ENCODE measurements at places on chromosomes 1 and 21. TPM values are rescaled to one million over a fixed set of nuclear protein-coding genes. Genes with fewer than 3 reads are reported as not detected.
A peak's percentile ranks its signal among the peaks of the same experiment; 100 is the strongest.

- H3K4me3 ChIP-seq: no peak overlapping the region
- H3K36me3 ChIP-seq: no peaks in the 10 kb centered on the region
- no peaks in the 10 kb centered on the region for H3K4me1 ChIP-seq
- no peak for DNase-seq
Observed at GRCh38 chr1:18856435-18856834, 3.0 kb downstream of the TAS1R2 start.

DNA sequence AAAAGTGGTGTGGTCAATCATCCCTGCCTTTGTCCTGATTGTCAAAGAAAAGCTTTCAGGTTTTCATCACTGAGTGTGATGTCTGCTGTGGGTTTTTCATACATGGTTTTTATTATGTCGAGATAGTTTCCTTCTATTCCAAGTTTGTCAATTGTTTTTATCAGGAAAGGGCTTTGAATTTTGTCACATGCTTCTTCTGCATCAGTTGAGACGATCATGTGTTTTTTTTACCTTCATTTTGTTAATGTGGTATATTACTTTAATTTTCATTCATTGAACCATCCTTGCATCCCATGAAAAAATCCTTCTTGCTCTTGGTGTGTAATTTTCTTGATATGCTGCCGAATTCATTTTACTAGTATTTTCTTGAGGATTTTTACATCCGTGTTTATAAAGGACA is 15.5 kb downstream of the PRKCZ start:
- no peak for DNase-seq
- H3K27ac ChIP-seq: no peak overlapping the region
- H3K36me3 ChIP-seq: no peaks in the 10 kb centered on the region
- H3K27me3 ChIP-seq: no peaks in the 10 kb centered on the region
- H3K4me1 ChIP-seq: no peaks in the 10 kb centered on the region

GRCh38 chr1:169945181-169945580 is 51.5 kb upstream of the SCYL3 start:
- H3K4me3 ChIP-seq: no peak overlapping the region
- H3K4me1 ChIP-seq: no peaks in the 10 kb centered on the region
- no peaks in the 10 kb centered on the region for H3K36me3 ChIP-seq
- DNase-seq: no peak

DNA sequence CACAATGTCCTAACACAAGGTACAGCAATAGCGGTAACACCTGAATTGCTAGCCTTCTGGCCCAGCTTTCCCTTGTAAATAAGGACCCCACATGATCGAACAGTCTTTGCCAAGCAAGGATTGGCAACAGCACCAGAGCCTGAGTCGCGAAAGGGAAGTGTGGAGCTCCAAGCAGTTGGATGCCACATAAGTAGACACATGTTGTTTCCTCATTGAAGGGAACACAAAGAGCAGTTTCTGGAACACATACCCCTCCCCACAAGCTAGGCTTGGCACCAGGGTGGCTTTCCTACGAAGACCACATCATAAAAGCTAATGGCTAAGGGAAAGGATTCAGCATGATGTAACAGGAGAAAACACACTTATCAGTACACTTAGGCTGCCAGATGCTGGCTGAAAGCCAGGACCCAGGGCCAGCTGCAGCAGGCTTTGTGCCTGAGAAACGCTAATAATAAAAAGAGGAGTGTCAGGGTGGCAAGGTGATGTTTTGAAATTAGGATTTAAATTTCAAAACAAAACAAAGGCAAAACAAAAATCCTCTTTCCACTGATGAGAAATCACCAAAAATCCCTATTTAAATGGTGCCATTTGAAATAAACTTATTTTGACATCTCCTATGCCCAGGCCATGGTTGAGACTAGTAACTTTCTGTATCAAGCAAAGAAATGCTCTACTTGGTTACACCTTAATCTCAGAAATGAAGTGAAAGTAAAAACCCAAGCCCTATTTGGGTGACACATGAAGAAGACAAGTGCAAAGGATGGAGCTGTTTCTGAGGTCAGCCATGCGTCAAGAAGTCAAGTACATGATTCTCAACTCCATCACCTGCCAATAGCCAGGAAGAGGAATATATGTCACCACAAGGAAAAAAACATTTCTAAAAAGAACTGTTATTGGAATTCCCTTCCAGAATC is 11.9 kb upstream of the CPLANE2 start:
- no peaks in the 10 kb centered on the region for H3K27me3 ChIP-seq
- DNase-seq: no peak
- peaks cover 26% of the 10 kb centered on the region for H3K36me3 ChIP-seq
- no peak overlapping the region for H3K4me3 ChIP-seq

GRCh38 chr1:236089046-236089773 is 24.3 kb upstream of the NID1 start:
- H3K27me3 ChIP-seq: peaks cover 4% of the 10 kb centered on the region
- H3K4me3 ChIP-seq: no peak overlapping the region
- peaks cover 2% of the 10 kb centered on the region for H3K4me1 ChIP-seq

FAM229A gene
- total RNA-seq: 8.5 TPM

TMEM81 gene
- total RNA-seq: 2.9 TPM

- H3K4me1 ChIP-seq: peaks cover 21% of the 10 kb centered on the region
- no peak overlapping the region for H3K27ac ChIP-seq
- no peaks in the 10 kb centered on the region for H3K36me3 ChIP-seq
- H3K4me3 ChIP-seq: no peak overlapping the region
- no peak for DNase-seq
- peaks cover 49% of the 10 kb centered on the region for H3K27me3 ChIP-seq
Observed at GRCh38 chr1:32919811-32920733, 18.9 kb upstream of the TMEM54 start.

GRCh38 chr1:184403961-184404726 is 17.3 kb downstream of the C1orf21 start:
- H3K36me3 ChIP-seq: no peaks in the 10 kb centered on the region
- no peak overlapping the region for H3K27ac ChIP-seq
- DNase-seq: no peak
- H3K4me3 ChIP-seq: no peak overlapping the region

SHISAL2A gene
- 8.2 TPM for total RNA-seq

- H3K4me3 ChIP-seq: no peak overlapping the region
- DNase-seq: no peak
- H3K4me1 ChIP-seq: peaks cover 6% of the 10 kb centered on the region
- no peak overlapping the region for H3K27ac ChIP-seq
Observed at GRCh38 chr1:164561007-164561406, 2.0 kb downstream of the PBX1 start.

DNA sequence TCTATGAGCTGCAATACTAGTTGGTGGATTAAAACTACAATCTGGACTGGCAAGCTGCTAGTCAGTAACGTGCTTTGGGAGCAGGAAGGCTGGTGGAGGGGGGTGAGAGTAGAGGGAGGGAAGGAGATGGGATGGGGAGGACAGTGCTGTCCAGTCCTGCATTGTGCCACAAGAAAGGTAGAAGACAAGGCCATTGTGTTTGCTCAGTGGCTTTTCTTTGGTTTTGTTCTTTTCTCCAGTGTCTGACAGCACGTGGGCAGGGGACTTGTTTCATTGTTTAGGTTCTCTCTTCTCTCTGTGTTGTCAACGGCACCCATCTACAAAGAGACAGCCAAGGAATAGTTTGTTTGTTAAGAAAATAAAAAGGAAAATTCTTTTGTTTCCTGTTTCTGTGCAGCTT is 362.8 kb upstream of the PLXNA2 start:
- no peak overlapping the region for H3K4me3 ChIP-seq
- H3K27ac ChIP-seq: no peak overlapping the region
- peaks cover 8% of the 10 kb centered on the region for H3K4me1 ChIP-seq
- H3K36me3 ChIP-seq: no peaks in the 10 kb centered on the region

TMPRSS2 gene
- not detected for total RNA-seq

C4BPA gene
- total RNA-seq: not detected

DNA sequence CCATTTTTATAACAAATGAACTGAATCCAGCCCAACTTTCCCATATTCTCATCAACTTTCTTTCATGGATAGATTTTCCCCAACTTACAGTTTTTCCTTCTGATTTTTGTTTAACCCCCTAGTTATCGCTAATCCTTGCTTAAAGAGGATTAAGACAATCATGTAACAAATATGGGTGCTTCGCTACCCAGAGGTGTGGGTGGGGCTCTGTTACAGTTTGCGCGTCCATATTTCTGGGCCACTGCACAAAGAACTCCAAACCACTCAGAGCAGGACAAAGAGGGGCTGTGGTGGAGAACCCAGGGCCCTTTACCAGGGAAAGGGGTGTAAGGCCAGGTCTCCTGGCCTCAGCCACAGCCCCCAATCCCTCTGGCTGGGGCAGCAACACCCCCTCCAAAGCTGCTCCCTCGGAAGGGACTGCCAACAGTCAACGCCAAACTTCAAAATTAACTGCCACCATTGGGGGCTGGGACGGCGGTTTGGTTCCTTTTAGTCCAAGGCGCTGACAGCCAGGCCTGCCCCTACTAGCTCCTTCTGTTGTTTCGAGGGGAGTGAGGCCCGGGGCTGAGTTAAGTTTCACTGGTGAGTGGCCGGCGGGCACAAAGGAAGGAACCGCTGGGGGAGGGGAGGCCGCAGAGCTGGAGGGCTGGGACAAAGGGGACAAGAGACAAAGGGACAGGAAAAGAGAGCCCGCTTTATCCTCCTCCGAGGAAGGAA is 27.9 kb downstream of the SSBP3 start:
- H3K4me3 ChIP-seq: no peak overlapping the region
- H3K27ac ChIP-seq: peak overlapping the region; percentile 64
- peaks cover 69% of the 10 kb centered on the region for H3K4me1 ChIP-seq
- H3K36me3 ChIP-seq: peaks cover 34% of the 10 kb centered on the region
- H3K27me3 ChIP-seq: no peaks in the 10 kb centered on the region

GRCh38 chr1:154407198-154408091 is 2.3 kb downstream of the IL6R start:
- DNase-seq: peak; percentile 26
- peak overlapping the region; percentile 86 for H3K27ac ChIP-seq
- peak overlapping the region; percentile 77 for H3K4me3 ChIP-seq

DNA sequence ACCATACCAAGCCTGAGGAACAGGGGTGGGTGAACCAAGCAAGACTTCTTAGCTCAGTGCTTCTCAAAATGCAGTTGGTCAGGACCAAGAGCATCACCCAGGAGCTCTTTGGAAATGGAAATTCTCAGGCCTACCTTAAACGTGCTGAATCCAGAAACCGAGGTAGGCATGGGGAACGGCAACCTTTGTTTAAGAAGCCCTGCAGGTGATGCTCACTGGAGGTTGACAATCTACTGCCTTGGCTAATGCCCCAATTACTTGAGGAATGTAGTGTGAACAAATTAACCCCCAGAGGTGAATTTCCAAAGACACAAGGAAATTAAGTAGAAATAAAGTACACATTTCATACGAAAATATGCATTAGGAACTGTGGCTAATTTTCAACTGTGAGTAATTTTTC is 5.3 kb downstream of the PTPN14 start:
- no peaks in the 10 kb centered on the region for H3K36me3 ChIP-seq
- H3K27ac ChIP-seq: no peak overlapping the region
- peaks cover 3% of the 10 kb centered on the region for H3K4me1 ChIP-seq
- H3K27me3 ChIP-seq: peaks cover 39% of the 10 kb centered on the region
- no peak for DNase-seq

GRCh38 chr1:93699049-93699384 is 17.4 kb upstream of the BCAR3 start:
- no peaks in the 10 kb centered on the region for H3K4me1 ChIP-seq
- DNase-seq: no peak
- H3K36me3 ChIP-seq: no peaks in the 10 kb centered on the region
- no peaks in the 10 kb centered on the region for H3K27me3 ChIP-seq

- H3K27ac ChIP-seq: no peak overlapping the region
- no peak overlapping the region for H3K4me3 ChIP-seq
- H3K36me3 ChIP-seq: no peaks in the 10 kb centered on the region
- H3K4me1 ChIP-seq: no peaks in the 10 kb centered on the region
- no peak for DNase-seq
Observed at GRCh38 chr21:18478513-18478912, 74.9 kb upstream of the TMPRSS15 start.

DNA sequence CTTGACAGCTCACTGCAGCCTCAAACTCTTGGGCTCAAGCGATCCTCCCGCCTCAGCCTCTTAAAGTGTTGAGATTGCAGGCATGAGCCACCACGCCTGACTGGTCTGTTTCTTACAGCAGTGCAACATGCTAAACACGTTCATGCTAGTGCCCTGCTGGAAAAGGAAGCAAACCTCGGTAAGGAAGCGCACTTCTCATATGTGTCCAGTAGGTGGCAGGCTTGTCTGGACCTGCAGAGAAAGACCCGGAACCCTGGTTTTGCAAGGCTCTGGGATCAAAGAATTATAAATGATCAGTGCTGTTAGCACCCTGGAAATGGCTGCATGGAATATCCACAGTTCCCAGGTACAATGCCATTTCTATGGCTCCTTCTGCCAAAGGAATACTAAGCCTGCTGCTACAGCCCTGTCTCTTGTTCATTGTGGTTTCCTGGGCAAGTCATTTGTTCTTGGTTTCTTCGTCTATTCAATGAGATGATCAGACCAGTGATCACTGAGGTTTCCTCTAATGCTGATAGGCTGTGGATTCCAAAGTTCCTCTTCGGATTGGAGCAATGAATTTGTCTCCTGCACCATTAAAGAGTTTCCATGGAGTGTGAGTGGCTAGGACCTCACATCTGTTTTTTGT is 15.9 kb downstream of the RNU5D-1 start:
- peak overlapping the region; percentile 76 for H3K27ac ChIP-seq
- peak; percentile 81 for DNase-seq
- no peaks in the 10 kb centered on the region for H3K36me3 ChIP-seq
- H3K27me3 ChIP-seq: peaks cover 13% of the 10 kb centered on the region

- H3K27me3 ChIP-seq: peaks cover 5% of the 10 kb centered on the region
- no peak overlapping the region for H3K27ac ChIP-seq
- H3K4me1 ChIP-seq: no peaks in the 10 kb centered on the region
- DNase-seq: no peak
Observed at GRCh38 chr1:200184196-200184595, 156.7 kb downstream of the NR5A2 start.

CCDC30 gene
- 2.2 TPM for total RNA-seq

DNA sequence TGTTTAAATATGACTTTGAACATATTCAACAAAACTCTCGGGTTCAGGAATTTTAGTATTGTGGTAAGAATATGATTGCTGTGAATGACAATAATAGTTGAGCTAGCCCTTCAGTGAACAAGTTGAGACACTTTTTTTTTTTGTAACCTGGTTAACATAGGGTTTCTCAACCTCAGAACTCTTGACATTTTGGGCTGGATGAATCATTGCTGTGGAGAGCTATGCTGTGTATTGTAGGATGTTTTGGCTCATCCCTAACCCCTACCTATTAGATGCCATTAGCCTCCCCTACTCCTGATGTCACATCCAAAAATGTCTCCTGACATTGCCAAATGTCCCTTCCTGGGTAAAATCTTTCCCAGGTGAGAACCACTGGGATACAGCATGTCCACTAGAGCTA is 113.7 kb downstream of the RUNX1 start:
- H3K4me1 ChIP-seq: peaks cover 86% of the 10 kb centered on the region
- no peak for DNase-seq
- peak overlapping the region; percentile 96 for H3K27ac ChIP-seq
- no peaks in the 10 kb centered on the region for H3K27me3 ChIP-seq
- peaks cover 32% of the 10 kb centered on the region for H3K36me3 ChIP-seq

DNA sequence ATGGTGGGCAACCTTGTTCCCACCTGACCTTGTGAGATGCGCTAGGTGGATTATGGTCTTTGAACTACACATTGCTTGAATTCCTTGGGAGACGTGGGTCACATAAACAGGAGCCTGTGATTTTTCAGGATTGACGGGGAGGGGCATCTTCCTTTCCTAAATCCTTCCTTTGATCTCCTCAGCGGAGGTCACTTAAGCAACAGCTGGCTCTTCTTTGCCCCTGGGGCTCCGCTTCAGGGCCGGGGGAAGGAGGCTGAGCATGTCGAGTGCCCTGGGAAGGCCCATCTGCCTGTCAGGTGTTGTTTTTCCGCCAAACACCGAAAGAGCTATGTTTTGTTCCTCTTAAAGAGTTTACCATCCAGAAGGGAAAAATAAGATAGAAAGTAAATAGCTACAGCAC is 40.6 kb downstream of the KIF26B start:
- H3K4me1 ChIP-seq: no peaks in the 10 kb centered on the region
- no peak for DNase-seq
- H3K4me3 ChIP-seq: no peak overlapping the region
- no peaks in the 10 kb centered on the region for H3K36me3 ChIP-seq

NCF2 gene
- total RNA-seq: 15.3 TPM
